ENCODE measurements at places on chromosomes 5 and 9.

- DNase-seq: no peak
Observed at GRCh38 chr5:176775409-176775808, 35.0 kb upstream of the UNC5A start.

- DNase-seq: no peak
Observed at GRCh38 chr9:107016383-107016782, 153.4 kb downstream of the ZNF462 start.

DNA sequence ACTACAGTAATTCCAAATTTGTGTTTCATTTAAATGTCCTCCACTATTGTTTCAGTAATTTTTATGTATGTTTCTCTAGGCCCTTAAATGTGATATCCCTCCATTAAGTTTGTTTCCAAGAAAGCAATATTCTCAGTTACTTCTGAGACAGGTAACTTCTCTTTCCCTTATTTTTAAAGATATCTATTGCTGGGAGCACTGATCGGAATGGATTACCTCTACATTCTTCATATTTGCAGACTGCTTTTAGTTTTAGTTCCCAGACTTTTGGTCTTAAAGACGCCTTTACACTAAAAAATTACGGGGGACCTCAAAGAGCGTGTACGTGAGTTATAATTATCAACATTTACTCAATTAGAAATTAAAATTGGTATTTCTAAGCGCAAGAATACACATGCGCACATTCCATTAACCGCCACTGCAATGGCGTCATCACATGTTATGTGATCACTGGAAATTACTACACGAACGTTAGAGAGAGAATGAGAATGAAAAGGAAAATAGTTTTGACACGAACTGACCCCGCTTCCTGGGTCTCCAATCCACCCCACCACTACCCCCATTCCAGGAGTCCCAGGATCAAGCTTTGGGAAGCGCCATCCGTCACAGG, 519 bp upstream of the RAD50 start:
- DNase-seq: no peak

- DNase-seq: peak; percentile 19
Observed at GRCh38 chr5:157540707-157541446, 34.7 kb downstream of the ADAM19 start.

DNA sequence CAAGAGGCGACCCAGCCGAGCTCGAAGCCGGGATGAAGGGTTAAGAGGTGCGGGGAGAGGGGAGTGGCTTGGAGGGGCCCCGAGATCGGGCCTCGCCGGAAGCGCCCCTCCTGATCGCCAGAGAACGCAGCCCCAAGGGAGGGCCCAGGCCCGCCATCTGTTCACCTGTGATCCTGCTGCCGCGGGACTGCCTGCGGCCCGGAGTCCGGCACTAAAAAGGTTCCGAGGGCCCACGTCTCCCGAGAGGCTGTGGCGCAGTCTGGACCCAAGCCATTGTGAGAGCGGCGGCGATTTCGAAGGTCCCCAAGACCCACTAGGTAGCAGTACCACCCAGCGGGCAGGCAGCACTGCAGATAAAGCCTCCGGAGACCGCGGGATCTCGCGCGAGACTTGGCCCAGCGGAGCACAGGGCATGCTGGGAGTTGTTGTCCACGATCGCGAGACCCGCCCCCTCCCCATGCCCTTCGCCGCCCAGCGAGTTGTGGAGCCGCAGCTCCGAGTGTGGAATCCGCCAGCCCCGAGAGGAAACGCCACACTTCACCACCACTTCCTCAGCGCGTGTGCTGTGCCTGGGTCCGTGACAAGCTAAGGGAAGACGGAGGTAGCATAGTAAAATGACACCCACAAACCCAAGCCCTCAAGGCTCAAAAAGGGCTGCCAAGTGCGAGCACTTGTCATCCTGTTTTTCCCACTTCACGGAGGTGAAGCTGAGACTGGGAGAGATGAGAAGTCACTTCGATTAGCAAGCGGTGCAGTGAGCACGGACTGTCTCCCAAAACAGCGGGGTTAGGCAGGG, at the start of gene KIAA1191:
TSS of gene KIAA1191 (minus strand) at position 328 of the 796 bp plus-strand sequence. CDS start 2,256 bp downstream, outside the sequence.
- DNase-seq: peak; percentile 95

DNA sequence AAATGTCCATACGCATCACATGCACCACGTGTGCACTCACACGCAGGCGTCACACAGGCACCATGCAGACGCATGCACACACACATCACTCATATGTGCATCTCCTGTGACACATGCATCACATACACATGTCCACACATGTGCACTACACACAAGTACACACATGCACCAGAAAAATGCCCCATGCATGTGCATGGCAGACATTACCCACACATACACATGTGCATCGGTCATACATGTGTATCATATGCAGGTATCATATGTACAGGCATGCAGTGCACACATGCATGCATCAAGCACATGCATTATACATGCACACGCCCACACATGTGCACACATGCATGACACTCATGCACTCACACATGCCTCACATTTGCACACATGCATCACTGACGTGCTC, 26.1 kb downstream of the ADAMTS2 start:
- no peak for DNase-seq

GRCh38 chr9:137836151-137836830, 41.3 kb upstream of the CACNA1B start:
- DNase-seq: no peak
